T-helper 17 cell (primary cell): ENCODE measurements at places on chromosomes 12 and 14. TPM values are rescaled to one million over a fixed set of nuclear protein-coding genes. Genes with fewer than 3 reads are reported as not detected.
A peak's percentile ranks its signal among the peaks of the same experiment; 100 is the strongest.

GRCh38 chr12:40515041-40515816 is 177.0 kb upstream of the CNTN1 start:
- no peak overlapping the region for H3K4me3 ChIP-seq
- peaks cover 6% of the 10 kb centered on the region for H3K27me3 ChIP-seq
- DNase-seq, result no peak
- no peaks in the 10 kb centered on the region for H3K4me1 ChIP-seq

- no peak overlapping the region for H3K27ac ChIP-seq
- no peak overlapping the region for H3K4me3 ChIP-seq
- H3K4me1 ChIP-seq, result no peaks in the 10 kb centered on the region
- H3K36me3 ChIP-seq, result no peaks in the 10 kb centered on the region
- H3K27me3 ChIP-seq, result peaks cover 11% of the 10 kb centered on the region
- no peak for DNase-seq
Measured at GRCh38 chr12:119338593-119339363, 4.2 kb downstream of the CCDC60 start.

- H3K27me3 ChIP-seq, result no peaks in the 10 kb centered on the region
- H3K36me3 ChIP-seq, result no peaks in the 10 kb centered on the region
- no peak overlapping the region for H3K4me3 ChIP-seq
- no peak overlapping the region for H3K27ac ChIP-seq
Measured at GRCh38 chr12:114834621-114835020, 150.6 kb upstream of the TBX3 start.

DNA sequence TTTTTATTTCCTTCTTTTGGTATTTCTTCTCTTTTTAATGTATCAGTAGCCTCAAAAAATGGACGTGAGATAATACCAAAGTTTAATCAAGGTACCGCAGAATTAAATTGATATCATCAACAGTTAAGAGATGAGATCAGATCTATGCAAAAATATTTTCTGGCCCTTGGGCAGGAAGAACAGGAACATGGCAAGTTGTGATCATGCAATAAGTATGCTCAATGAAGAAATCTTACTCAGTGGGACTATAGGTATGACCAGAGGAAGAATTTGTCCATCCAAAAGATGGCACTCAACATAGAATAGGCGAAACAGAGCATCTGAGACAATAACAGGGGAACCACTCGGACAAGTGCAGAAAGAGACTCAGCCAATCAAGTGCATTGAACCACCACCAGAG is 914 bp upstream of the GARIN2 start:
- H3K36me3 ChIP-seq, result no peaks in the 10 kb centered on the region
- no peaks in the 10 kb centered on the region for H3K27me3 ChIP-seq
- no peak overlapping the region for H3K4me3 ChIP-seq
- no peak overlapping the region for H3K27ac ChIP-seq
- DNase-seq, result no peak

DNA sequence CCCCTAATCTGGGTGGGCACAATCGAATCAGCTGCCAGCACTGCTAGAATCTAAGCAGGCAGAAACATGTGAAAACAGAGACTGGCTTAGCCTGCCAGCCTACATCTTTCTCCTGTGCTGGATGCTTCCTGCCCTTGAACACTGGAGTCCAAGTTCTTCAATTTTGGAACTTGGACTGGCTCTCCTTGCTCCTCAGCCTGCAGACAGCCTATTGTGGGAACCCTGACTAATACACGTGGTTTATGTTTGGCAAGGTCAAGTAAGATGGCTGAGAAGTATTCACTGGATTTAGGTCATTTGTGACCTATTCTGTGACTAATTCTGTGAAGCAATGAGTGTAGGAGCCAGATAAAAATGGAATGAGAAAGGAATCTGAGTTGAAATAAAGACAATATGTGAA is 11.0 kb downstream of the GPR135 start:
- H3K4me3 ChIP-seq, result no peak overlapping the region
- no peaks in the 10 kb centered on the region for H3K4me1 ChIP-seq
- DNase-seq, result no peak
- peaks cover 2% of the 10 kb centered on the region for H3K36me3 ChIP-seq
- H3K27me3 ChIP-seq, result no peaks in the 10 kb centered on the region

The SPRYD3 gene
- total RNA-seq, result 29.6 TPM

DNA sequence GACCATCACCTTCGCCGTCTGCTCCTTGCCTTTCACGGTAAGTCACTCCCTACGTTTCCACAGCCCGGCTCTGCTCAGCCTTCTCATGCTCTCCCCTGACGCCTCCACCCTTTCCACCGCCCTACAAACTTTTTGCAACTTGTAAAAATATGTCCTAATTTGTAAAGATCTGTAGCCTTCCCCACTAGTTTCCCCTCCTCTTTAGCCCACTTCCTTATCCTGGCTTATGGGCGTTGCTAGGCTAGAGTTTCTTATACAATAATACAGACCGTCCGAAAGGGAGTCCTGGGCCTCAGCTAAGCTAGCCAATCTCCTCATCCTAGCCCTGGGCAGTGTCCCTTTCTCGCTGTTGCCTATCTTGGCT is 1.2 kb downstream of the PTGER2 start:
- peaks cover 27% of the 10 kb centered on the region for H3K36me3 ChIP-seq
- peak overlapping the region; percentile 100 for H3K4me3 ChIP-seq
- H3K27ac ChIP-seq, result peak overlapping the region; percentile 99

GRCh38 chr12:60630796-60631195 is 1035.0 kb downstream of the SLC16A7 start:
- no peaks in the 10 kb centered on the region for H3K36me3 ChIP-seq
- no peak for DNase-seq
- H3K4me3 ChIP-seq, result no peak overlapping the region
- H3K4me1 ChIP-seq, result no peaks in the 10 kb centered on the region
- H3K27me3 ChIP-seq, result no peaks in the 10 kb centered on the region
- no peak overlapping the region for H3K27ac ChIP-seq

DNA sequence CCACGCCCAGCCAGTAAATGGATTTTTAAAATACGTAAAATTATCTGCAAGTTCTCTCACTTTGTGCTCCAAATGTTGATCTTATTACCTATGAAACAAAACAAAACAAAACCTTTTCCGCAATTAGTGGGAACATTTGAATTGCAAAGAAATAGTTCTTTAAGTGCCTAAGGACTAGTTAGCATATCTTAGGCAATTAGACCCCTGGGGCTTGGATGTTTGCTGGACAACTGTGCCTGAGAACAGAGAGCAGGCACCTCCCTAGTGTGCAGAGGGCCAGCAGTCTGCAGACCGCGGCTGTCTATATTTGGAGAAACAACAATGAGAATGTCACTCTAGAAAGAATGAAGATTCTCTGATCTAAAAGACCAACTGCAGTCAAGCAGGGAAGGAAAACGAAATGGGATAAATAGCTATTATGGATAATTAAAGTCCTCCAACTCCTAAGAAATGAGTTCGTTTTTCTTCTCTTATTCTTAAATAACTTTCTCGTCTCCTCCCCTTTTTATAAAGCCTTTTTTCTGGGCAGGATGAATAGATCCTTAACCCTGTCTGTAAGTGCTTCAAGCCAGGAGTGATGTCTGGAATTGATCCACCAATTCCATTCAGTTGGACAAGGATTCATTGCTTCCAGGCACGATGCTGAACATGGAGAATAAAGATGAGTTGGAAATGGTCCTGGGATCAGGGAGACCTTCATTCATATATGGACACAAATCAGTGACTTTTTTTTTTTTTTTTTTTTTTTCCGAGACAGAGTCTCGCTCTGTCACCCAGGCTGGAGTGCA is 16.2 kb downstream of the SLC17A8 start:
- H3K4me3 ChIP-seq, result no peak overlapping the region
- H3K27ac ChIP-seq, result no peak overlapping the region
- peaks cover 38% of the 10 kb centered on the region for H3K27me3 ChIP-seq
- no peaks in the 10 kb centered on the region for H3K4me1 ChIP-seq
- DNase-seq, result no peak

- H3K36me3 ChIP-seq, result no peaks in the 10 kb centered on the region
- no peaks in the 10 kb centered on the region for H3K27me3 ChIP-seq
- peak; percentile 20 for DNase-seq
- peak within 1 kb of the TSS; percentile 96 for H3K27ac ChIP-seq
- H3K4me1 ChIP-seq, result peaks cover 21% of the 10 kb centered on the region
Measured at GRCh38 chr14:20332788-20333493, at the start of gene CCNB1IP1. TSS of gene CCNB1IP1 (minus strand) at chr14:20333279. CDS start at chr14:20316523, 16,756 bp downstream.

GRCh38 chr12:5246196-5246595 is 185.7 kb upstream of the NTF3 start:
- no peak overlapping the region for H3K4me3 ChIP-seq
- no peaks in the 10 kb centered on the region for H3K36me3 ChIP-seq
- H3K27me3 ChIP-seq, result peaks cover 7% of the 10 kb centered on the region
- DNase-seq, result no peak
- no peaks in the 10 kb centered on the region for H3K4me1 ChIP-seq

DNA sequence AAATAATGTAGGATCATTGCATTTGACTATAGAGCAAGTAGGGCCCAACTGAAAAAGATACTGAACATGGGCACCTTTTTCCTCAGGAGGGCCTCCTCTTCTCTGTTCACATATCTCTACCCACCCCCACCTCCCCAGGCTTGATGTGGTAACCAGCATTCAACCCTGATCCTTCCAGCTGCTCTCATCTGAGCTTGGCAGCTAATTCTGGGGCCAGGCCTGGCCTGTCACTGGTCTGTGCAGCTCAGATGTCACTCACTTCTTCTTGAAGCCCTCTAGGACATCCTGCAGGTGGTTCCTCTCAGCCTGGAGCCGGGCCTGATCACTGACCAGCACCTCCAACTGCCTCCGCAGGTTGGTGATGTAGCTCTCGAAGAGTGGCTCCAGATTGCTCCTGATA is 2.1 kb downstream of the KRT84 start:
- DNase-seq, result no peak
- H3K36me3 ChIP-seq, result no peaks in the 10 kb centered on the region
- H3K27ac ChIP-seq, result no peak overlapping the region
- no peak overlapping the region for H3K4me3 ChIP-seq
- H3K27me3 ChIP-seq, result peaks cover 18% of the 10 kb centered on the region
- H3K4me1 ChIP-seq, result peaks cover 6% of the 10 kb centered on the region

DNA sequence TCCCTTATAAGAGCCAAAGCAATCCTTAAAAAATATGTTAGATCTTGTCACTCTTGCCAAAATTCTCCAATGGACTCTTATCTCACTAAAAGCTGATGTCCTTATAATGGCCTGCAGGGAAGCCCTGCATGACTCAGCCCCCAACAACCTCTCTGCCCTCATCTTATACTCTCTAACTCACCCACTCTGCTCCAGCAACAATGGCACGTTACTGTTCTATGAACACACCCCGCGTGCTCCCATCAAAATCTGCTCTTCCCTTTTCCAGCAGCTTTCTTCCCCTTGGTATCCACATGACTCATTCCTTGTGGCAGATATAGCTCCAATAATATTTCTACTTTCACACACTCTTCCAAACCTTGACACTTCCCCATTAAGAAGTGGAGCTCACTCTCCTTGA is 108.1 kb downstream of the DENND5B start:
- no peak overlapping the region for H3K27ac ChIP-seq
- peaks cover 2% of the 10 kb centered on the region for H3K4me1 ChIP-seq
- no peak for DNase-seq
- peaks cover 5% of the 10 kb centered on the region for H3K27me3 ChIP-seq
- no peak overlapping the region for H3K4me3 ChIP-seq

DNA sequence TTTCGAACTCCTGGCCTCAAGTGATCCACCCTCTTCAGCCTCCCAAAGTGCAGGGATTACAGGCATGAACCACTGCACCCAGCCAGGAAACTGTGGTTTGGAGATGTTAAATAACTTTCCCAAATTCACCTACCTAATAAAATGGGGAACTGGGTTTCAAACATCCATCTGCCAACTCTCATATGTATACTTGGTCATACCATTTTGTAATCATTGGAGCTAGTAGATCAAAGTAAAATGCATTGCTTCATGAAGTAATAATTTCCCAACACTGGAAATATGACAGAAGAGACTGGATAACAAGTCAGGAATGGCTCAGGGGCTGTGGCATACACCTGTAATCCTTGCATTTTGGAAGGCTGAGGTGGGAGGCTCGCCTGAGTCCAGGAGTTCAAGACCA is 5.3 kb upstream of the HECTD1 start:
- H3K4me3 ChIP-seq, result no peak overlapping the region
- no peaks in the 10 kb centered on the region for H3K27me3 ChIP-seq
- H3K27ac ChIP-seq, result no peak overlapping the region
- no peaks in the 10 kb centered on the region for H3K36me3 ChIP-seq

GRCh38 chr14:72503696-72504368 is 390.1 kb downstream of the DPF3 start:
- no peaks in the 10 kb centered on the region for H3K36me3 ChIP-seq
- H3K27ac ChIP-seq, result no peak overlapping the region
- H3K27me3 ChIP-seq, result no peaks in the 10 kb centered on the region
- H3K4me1 ChIP-seq, result peaks cover 3% of the 10 kb centered on the region
- DNase-seq, result no peak

- H3K27ac ChIP-seq, result no peak overlapping the region
- H3K27me3 ChIP-seq, result no peaks in the 10 kb centered on the region
- H3K4me3 ChIP-seq, result no peak overlapping the region
- no peaks in the 10 kb centered on the region for H3K4me1 ChIP-seq
- no peaks in the 10 kb centered on the region for H3K36me3 ChIP-seq
Measured at GRCh38 chr12:128709660-128710059, 114.1 kb downstream of the SLC15A4 start.

- H3K36me3 ChIP-seq, result no peaks in the 10 kb centered on the region
- H3K27ac ChIP-seq, result peak overlapping the region; percentile 89
- peak overlapping the region; percentile 69 for H3K4me3 ChIP-seq
- H3K4me1 ChIP-seq, result peaks cover 39% of the 10 kb centered on the region
- no peak for DNase-seq
- peaks cover 6% of the 10 kb centered on the region for H3K27me3 ChIP-seq
Measured at GRCh38 chr12:9796971-9797370, 30.3 kb upstream of the KLRF1 start.

The AJUBA gene
- 1.5 TPM for total RNA-seq

The WNT1 gene
- total RNA-seq, result 2.2 TPM

GRCh38 chr12:126397071-126397581 is 1331.9 kb downstream of the AACS start:
- H3K27me3 ChIP-seq, result peaks cover 8% of the 10 kb centered on the region
- H3K27ac ChIP-seq, result no peak overlapping the region
- H3K36me3 ChIP-seq, result no peaks in the 10 kb centered on the region
- no peaks in the 10 kb centered on the region for H3K4me1 ChIP-seq
- H3K4me3 ChIP-seq, result no peak overlapping the region

DNA sequence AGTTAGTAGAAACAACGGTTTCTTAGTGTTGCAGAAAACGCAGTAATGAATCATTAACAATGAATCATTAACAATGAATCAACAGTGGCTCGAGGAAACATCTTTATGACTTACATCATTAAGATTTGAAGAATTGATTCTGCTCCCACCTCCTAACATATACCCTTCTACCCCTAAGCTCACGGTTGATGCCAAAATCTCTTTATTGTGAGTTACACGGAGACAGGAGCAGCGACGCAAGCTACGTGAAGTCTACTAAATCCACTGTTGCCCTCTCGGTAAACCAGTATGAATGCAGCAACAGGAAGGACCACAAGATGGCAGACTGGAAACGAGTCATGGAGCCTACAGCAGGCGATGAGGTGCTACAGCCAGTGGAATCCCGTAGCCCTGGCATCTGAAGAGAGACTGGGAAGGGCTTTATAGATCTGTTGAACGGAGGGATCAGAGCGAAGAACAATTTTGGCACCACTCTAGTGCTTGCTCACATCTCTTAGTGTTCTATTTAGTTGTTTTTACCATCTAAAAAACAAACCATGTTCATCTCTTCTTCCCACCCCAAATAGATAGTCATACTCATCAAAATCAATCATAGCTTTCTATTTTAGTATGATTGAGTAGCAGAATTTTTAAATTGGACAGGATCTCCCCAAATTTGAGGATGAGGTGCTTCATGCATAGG is 332.7 kb downstream of the DUSP6 start:
- no peaks in the 10 kb centered on the region for H3K36me3 ChIP-seq
- H3K27ac ChIP-seq, result no peak overlapping the region
- no peak overlapping the region for H3K4me3 ChIP-seq
- DNase-seq, result peak; percentile 34

- H3K36me3 ChIP-seq, result peaks cover 2% of the 10 kb centered on the region
- H3K27ac ChIP-seq, result no peak overlapping the region
- DNase-seq, result no peak
- no peak overlapping the region for H3K4me3 ChIP-seq
- no peaks in the 10 kb centered on the region for H3K4me1 ChIP-seq
Measured at GRCh38 chr14:89011355-89012281, 187.2 kb downstream of the TTC8 start.

The AMN gene
- 2.3 TPM for total RNA-seq
